ENCODE measurements at places on chromosomes 2 and 18.
A peak's percentile ranks its signal among the peaks of the same experiment; 100 is the strongest.

DNA sequence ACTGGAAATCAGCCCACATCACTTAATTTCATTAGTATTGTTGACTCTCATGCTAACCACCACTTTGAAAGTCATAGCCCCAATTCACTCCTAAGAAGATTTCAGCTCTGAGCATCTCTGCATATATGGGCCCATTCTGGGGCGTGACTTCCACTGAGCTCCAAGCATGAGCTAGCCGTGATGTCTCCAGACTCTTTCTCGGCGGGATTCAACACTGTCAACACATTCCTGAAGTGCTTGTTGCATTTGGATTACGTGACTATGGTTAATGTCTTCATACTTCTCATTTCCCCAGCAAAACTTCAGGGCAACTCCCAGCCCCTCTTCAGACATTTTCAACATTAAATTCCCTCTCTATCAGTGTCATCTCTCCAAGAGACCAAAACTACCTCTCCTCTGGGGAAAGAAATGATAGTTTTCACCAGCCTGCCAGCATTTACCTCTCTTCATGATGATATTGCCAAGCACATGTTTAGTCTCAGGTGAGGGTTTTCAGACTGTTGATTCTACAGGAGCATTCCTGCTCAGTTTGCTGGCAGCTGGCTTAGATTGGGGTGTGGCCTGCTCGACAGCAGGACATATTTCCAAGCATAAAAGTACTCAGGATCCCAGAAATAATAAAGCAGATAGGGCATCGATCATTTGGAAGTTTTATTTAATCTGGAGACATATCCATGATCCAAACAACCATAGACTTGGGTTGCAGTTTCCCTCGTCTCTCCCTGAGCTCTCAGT lies 81.7 kb downstream of the FEZ2 start:
- no peak for DNase-seq

GRCh38 chr18:55781481-55781957 lies 193.5 kb upstream of the TCF4 start:
- DNase-seq, result peak; percentile 80

GRCh38 chr18:80200932-80201672 lies 46.2 kb downstream of the PARD6G start:
- no peak for DNase-seq

DNA sequence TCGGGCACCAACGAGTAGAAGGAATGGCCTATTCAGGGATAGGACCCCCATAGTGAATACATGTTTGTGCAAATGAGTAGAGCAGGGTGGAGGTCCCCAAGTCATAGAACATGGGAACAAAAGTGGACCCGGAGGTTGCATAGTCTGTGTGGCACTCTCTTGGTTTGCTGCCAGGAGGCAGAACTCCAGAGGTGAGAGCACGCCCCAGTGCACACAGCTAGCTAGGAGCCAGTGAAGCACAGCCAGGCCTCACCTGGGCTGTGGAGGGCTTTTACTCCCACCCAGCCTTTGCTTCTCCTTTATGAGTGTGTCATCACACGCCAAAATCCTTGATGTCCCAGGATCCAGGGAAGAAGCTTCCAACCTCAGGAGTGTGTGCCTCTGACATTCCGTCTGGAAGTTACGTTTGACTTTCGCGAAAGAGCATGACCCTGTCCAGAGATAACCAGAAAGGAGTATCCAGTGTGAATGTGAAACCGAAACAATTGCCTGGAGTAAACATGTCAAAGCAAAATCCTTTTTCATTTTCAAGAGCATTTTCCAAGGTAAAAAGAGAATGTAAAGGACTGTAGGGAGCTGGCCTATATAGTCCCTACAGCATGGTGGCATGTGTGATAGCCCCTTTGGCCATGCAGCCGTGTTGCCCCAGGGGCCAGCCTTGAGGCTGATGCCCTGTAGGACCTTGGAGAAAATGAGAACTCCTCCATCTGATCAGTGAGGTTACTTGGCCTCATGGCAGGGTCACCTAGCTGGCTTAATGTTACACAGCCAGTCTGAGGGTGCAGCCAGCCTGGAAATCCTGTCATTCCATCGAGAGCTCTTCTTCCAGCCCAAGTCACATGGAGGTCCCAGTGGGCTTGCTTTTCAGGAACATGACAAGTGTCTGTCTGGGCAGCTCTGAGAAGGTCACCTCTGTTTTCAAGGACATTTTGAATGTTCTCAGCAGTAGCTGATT lies 8.8 kb downstream of the TRIB2 start:
- DNase-seq, result no peak

DNA sequence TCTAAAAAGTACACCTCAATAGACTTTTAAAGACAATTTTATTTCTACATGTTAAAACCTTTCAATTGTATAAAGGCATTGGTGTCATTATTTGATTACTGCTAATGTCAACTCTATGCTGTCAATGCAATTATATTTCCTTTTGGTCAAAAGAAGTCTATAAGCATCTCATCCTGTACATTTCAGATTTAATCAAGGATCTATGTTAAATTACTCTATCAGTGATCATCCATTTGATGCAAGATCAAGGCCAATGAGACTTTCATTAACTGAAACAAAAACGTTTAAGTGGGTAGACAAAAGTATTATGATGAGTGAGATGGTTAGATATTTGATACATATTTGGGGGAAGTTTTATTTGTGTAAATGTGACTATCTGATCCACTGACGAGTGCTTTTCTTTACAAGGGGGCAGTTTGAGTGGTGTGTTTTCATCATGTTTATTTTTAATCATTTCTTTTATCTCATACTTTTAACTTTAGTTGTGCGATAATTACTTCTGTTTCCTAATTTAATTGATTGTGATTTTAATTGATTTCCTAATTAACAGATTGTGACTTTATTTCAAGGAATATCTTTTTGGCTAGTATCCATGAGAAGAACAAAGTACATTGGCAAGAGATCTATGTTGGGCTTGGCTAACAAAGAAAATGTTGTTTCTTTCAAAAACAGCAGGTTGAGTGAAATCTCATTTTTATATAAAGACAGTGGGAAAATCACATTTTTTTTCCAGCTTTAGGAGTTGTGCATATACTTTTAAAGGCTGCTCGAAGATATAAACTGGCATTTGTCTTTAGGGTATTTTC lies 1.1 kb downstream of the ARHGAP28 start:
- DNase-seq, result no peak

- no peak for DNase-seq
These were observed 448.5 kb downstream of the ZEB2 start for GRCh38 chr2:144071461-144071860.
